Sciatic nerve (tissue), 2 donors: ENCODE measurements at places on chromosomes 5 and 9. TPM values are rescaled to one million over a fixed set of nuclear protein-coding genes. Genes with fewer than 3 reads are reported as not detected.

DNA sequence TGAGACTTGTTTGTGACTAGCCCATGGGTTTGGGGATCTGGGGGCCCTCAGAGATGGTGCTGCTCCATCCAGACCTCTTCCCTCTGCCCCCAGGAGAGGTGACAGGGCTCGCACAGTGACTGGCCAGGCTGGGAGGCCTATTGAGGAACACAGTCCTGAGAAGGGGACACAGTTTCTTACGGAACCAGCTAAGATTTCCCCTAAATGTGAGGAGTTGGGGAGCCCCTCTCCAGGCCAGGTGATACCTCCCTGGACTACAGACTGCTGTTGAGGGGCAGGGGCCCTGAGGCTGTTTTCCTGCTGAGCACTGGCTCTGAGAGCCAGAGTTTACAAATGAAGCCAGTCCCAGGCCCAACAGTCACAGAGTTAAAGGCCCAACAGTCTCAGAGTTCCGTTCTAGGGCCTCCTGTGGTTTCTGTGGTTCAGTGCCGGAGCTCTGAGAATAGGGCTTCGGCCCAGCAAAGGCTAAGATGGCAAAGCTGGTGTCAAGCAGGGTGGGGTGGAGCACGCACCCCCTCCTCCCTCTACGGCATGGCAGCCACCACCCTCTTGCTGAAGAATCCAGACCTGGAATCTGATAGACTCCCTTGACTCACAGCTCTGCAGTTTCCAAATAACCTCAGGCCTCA, 1.1 kb upstream of the SEMA4D start:
- no peak for DNase-seq

- DNase-seq = no peak
These were observed 47.9 kb downstream of the SLC36A1 start for GRCh38 chr5:151495320-151495719.

GRCh38 chr9:130290291-130291181, 25.0 kb downstream of the HMCN2 start:
- DNase-seq = no peak

Gene OR13F1
- not detected for total RNA-seq

GRCh38 chr5:108661590-108662219, 86.0 kb upstream of the FER start:
- DNase-seq = no peak

Gene DNM1
- total RNA-seq = 52.7 TPM

DNA sequence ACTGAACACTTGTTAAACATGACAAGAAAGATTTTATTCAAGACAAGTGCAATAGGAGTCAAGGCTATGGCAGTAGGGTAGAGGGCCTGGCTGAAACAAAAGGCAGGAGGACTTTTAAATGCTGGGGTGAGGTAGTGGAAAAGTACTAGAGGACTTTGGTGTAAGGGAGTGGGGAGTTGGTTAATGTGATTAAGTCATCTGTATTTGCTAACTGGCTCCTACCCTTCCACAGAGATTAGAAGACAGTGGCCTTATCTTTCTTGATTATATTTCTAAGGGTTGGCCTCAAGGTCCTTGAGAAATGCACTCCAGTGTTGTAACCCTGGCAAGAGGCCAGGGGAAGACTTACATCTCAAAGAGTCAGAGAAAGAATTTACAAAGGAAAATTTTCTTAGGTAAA, 160.2 kb upstream of the FTMT start:
- DNase-seq = no peak

DNA sequence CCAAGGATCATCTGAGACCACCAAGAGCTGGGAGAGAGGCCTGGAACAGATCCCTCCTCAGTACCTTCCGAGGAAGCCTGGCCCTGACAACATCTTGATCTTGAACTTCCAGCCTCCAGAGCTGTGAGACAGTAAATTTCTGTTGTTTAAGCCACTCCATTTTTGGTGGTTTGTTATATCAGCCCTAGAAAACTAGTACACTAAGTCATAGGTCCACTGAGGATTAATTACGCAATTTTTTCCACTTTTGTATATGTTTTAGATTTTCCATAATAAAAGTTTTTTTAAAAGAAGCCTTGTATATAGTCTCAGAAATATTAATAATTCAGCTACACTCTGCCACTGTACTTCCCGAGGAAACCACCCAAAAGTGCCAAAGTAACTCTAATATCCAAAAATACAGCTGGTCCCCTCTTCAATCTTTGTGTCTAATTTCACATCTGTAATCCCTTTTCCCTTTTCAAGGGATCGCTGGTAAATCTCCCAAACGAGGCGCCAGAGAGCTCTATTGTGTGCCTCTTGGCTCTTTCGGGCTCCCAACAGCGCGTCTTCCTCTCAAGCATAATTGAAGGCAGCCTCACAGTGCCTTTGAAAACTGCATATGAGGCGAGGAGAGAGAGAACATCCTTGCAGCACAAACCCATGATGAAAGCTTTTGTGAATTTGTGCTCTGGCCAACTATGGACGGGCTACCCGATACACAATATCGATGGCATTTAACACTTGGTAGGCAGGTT, 32.7 kb downstream of the PRUNE2 start:
- DNase-seq = no peak

DNA sequence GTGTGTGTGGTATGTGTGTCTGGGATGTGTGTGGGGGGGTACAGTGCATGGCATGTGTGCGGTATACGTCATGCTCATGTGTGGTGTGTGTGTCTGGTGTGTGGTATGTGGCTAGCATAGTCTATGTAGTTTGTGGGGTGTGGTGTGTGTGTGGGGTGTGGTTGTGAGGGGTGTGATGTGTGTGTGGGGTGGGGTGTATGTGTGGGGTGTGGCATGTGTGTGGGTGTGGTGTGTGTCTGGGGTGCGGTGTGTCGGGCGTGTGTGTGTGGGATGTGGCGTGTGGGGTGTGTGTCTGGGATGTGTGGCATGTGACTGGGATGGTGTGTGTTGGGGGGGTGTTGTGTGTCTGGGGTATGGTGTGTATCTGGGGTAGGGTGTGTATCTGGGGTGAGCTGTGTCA, 52.3 kb downstream of the SECISBP2 start:
- DNase-seq = no peak

DNA sequence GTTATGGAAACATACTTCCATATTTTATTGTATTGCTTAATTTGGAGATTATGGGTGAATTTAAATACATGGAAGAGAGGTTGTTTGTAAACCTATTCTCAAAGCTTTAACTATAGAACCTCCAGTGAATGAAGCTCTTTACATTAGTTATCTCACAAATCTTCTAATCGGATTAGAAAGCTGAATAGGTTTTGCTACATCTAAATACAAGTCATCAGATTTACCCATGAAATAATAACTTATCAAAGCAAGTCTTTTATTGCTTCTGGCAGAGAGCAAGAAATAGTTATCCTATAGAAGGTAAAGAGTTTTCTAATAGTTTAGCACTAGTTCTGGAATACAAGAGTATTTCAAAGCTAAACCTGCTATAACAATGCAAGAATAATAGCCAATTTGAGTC, 104.4 kb upstream of the SREK1 start:
- DNase-seq = no peak

GRCh38 chr9:93288891-93289883, 105.2 kb downstream of the WNK2 start:
- no peak for DNase-seq

Gene RLN2
- total RNA-seq = not detected

- no peak for DNase-seq
These were observed 422.7 kb downstream of the TLE1 start for GRCh38 chr9:81266674-81267073.

DNA sequence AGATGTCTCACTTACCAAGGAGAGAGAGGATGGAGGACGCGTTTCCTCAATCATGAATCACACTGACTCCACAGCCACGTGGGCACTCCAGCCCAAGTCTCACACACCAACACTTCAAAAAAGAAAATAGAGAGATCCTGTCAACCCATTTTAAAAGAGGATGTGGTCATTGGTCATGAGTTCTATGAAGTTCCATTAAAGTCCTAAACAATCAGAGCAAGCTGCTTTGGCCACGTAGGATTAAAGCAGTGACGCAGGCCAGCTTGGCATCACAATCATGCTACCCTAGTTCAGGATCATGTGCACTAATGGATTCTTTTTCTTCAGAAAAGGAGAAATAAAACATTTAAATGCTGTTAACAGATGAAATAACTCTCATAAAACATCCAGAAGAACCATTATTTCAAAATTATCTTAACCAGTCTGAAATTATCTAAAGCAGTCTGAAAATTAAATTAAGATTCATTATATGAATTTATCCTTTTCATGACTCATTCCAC, 108.1 kb downstream of the SEMA5A start:
- DNase-seq = no peak

DNA sequence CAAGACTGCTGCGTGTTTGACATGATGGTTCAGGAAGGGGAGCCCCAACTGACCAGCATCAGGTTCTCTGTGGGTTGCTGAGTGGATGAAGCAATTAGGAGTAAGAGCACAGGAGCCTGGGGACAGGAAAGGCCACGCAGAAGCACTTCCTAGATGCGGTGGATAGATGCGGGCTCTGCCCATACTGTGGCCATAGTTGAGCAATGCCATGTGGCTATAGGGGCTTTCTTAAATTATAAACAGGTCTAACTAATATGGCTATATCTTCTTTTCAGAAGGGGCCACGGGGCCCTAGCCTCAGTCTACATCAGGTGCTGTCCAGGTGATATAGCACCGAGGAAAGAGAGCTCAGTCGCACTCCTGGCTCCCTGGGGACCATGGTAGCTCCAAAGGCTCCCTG, 198.6 kb downstream of the GADD45G start:
- no peak for DNase-seq

DNA sequence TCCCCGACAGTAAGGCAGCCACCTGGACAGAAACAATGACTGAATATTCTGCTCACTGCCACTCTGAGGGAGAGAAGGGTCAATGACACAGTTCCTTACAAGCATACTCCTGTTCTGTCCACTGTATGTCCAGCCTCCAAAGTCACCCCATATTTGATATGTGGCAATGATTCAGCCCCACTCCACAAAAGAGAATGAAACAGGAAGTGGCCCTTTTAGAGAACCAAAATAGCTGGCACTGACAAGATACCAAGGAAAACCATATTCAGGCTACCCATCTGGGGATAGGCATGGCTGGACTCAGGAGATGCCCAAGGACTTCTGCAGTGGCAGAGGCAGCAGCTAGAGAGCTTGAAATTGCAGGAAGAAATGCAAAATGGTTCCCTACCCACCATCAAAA, 12.8 kb upstream of the GFRA3 start:
- no peak for DNase-seq

Gene TLX3
- not detected for total RNA-seq

GRCh38 chr5:14438195-14438606, 143.4 kb upstream of the OTULINL start:
- DNase-seq = no peak

DNA sequence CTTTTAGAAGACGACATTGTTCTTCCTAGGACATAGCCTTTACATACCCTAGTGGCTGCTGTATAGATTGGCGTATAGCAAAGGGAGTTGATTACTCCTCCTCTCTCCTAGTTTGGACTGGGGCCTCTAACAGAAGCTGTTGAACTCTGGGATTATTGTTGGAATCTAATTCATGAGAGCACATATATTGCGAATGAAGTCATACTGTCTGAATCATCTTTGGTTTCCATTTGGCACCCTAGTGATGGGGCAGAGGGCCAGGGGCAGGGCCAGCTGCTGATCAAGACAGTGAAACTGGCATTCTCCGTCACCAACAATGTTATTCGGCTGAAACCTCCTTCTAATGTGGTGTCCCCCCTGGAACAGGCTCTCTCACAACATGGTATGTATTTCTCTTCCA, 40.3 kb downstream of the NUP188 start:
- DNase-seq = no peak

Gene ORM2
- total RNA-seq = not detected

- DNase-seq = no peak
These were observed 1.3 kb downstream of the DENND1A start for GRCh38 chr9:123928533-123929176.

DNA sequence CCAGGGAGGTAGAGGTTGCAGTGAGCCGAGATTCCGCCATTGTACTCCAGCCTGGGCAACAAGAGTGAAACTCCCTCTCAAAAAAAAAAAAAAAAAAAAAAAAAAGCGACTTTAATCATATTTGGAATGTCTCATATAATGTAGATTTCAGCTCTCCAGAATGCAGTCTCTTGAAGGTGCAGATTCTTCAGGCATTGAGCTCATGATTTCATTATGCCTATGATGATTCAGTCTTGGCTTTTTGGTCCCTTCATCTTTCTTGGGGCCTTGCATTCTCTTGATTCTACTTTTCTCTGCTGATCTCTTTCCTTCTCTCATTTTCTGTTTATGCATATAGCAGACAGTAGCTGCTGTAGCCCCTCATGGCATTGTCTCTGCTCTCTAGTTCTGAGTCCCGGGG, 22.9 kb downstream of the KDM4C start:
- DNase-seq = no peak

Gene TCF7
- 8.5 TPM for total RNA-seq
